Stimulated activated CD4-positive, alpha-beta T cell treated with anti-CD3 and anti-CD28 coated beads, Interleukin-1b, Interleukin-23, amount 100 ng/mL, for 1 hour (primary cell): ENCODE measurements at places on chromosomes 12 and 14.

GRCh38 chr12:67208281-67209067 is 60.7 kb upstream of the CAND1 start:
- DNase-seq = no peak

- DNase-seq = no peak
Measured at GRCh38 chr12:3523058-3523457, 32.1 kb downstream of the PRMT8 start.

GRCh38 chr12:117380083-117380482 is 18.7 kb upstream of the NOS1 start:
- DNase-seq = no peak

- DNase-seq = no peak
Measured at GRCh38 chr14:90454041-90455000, 57.5 kb downstream of the CALM1 start.
